ENCODE measurements at places on chromosomes 5 and 9. TPM values are rescaled to one million over a fixed set of nuclear protein-coding genes. Genes with fewer than 3 reads are reported as not detected.
A peak's percentile ranks its signal among the peaks of the same experiment; 100 is the strongest.

- no peaks in the 10 kb centered on the region for H3K4me1 ChIP-seq
- DNase-seq: no peak
- peaks cover 14% of the 10 kb centered on the region for H3K27me3 ChIP-seq
- no peak overlapping the region for H3K4me3 ChIP-seq
Observed at GRCh38 chr9:95587021-95587964, 70.5 kb upstream of the PTCH1 start.

RAD17 gene
- 26.4 TPM for total RNA-seq

TSSK1B gene
- not detected for total RNA-seq

GRCh38 chr9:7879551-7880245 is 80.1 kb upstream of the DMAC1 start:
- H3K4me1 ChIP-seq: peaks cover 15% of the 10 kb centered on the region
- H3K27me3 ChIP-seq: no peaks in the 10 kb centered on the region
- H3K4me3 ChIP-seq: no peak overlapping the region
- H3K27ac ChIP-seq: peak overlapping the region; percentile 45
- H3K36me3 ChIP-seq: peaks cover 12% of the 10 kb centered on the region

GRCh38 chr5:128304791-128305190 is 221.2 kb downstream of the SLC12A2 start:
- no peak overlapping the region for H3K27ac ChIP-seq
- no peaks in the 10 kb centered on the region for H3K4me1 ChIP-seq
- DNase-seq: no peak

DNA sequence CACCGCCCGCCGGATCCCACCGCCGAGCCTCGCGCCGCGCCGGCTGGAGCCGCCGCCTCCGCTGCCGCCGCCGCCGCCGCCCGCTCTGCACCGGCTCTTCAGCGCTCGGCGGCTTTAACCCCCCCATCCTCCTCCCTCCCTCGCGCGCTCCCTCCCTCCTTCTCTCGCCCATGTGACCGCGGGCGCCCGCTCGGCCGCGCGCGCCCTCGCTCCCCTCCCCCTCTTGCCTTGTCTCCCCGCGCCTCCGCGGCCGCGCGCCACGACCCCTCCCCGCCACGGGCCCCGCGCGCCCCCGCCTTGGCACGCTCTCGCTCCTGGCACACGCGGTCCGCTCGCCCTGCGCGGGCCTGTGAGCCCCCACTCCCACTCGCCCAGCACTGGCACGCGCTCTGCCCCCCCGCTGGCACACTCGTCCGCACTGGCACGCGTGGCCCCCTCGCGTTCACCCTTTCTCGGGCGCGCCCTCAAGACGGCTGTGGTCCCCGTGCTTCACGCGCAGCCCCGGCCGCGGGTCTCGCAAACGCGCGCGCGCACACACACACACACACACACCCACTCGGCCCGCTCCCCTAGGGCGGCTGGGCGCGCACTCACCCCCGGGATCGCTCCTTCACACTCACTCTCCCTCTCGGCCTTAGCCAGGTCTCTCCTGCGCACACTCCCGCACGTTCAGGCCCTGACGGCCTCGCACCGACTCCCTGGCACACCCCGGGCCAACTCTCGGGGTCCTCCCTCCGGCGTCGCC is at the start of gene CNTFR:
CNTFR (minus strand) TSS at position 89 of the 745 bp plus-strand sequence. CDS start 20,743 bp downstream, outside the sequence.
- no peak for DNase-seq
- peaks cover 22% of the 10 kb centered on the region for H3K4me1 ChIP-seq
- peak within 1 kb of the TSS; percentile 12 for H3K4me3 ChIP-seq
- H3K36me3 ChIP-seq: peaks cover 2% of the 10 kb centered on the region
- H3K27me3 ChIP-seq: peaks cover 88% of the 10 kb centered on the region

DNA sequence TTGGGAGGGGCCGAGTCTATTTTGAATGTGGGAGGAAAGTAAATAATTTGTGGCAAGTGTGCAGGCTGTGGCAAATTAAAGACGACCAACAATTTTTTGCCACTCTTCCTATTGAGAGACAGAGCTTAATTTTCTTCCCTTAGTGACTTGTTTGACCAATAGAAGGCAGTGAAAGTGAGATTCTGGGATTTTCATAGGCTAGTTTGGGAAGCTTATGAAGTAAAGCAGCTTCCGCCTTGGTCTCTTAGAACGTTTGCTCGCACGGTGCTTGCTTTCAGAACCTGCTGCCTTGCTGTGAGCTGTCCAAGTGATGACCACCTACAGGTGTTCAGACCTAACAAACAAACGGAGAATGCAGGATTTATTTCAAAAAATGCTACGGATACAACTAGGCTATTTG is 6.7 kb upstream of the OR1N2 start:
- H3K36me3 ChIP-seq: no peaks in the 10 kb centered on the region
- H3K27me3 ChIP-seq: peaks cover 11% of the 10 kb centered on the region
- no peak for DNase-seq
- no peak overlapping the region for H3K4me3 ChIP-seq

GRCh38 chr9:104860263-104860662 is 67.7 kb downstream of the ABCA1 start:
- H3K4me3 ChIP-seq: no peak overlapping the region
- DNase-seq: no peak
- H3K27me3 ChIP-seq: no peaks in the 10 kb centered on the region
- H3K4me1 ChIP-seq: peaks cover 1% of the 10 kb centered on the region

DNA sequence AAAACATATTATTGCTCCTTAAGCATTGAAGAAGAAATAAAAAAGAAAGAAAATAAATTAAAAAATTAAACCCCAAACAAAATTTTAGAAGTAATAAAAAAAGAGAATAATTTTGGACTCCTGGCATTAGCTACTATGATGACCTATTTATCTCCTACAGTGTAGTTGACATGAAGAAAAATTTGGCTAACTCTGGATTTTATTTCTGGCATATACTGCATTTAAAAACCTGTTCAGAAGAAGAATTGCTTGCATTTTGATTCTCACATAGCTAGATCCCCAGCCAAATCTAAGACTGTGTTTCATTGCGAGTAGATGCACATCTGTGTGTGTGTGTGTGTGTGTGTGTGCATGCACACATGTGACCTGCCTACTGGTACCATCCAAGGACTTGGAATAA is 30.1 kb upstream of the GABRG2 start:
- H3K27ac ChIP-seq: no peak overlapping the region
- no peak overlapping the region for H3K4me3 ChIP-seq
- no peaks in the 10 kb centered on the region for H3K4me1 ChIP-seq
- H3K27me3 ChIP-seq: no peaks in the 10 kb centered on the region
- DNase-seq: no peak

PDCD1LG2 gene
- total RNA-seq: 3.2 TPM
